ENCODE measurements at places on chromosomes 5 and 9. TPM values are rescaled to one million over a fixed set of nuclear protein-coding genes. Genes with fewer than 3 reads are reported as not detected.

Gene VLDLR
- total RNA-seq, result 15.6 TPM

Gene CDC14B
- total RNA-seq, result 33.1 TPM

Gene SOX30
- 47.7 TPM for total RNA-seq

Gene RALGDS
- total RNA-seq, result 42.4 TPM

Gene BHMT
- 0.25 TPM for total RNA-seq

Gene SPINK7
- total RNA-seq, result not detected

Gene ENTPD2
- total RNA-seq, result 9.6 TPM

Gene SLC6A19
- 0.68 TPM for total RNA-seq

Gene TAF11L10
- not detected for total RNA-seq

Gene TRIM23
- total RNA-seq, result 23.9 TPM
